ENCODE measurements at places on chromosomes 5 and 9.

DNA sequence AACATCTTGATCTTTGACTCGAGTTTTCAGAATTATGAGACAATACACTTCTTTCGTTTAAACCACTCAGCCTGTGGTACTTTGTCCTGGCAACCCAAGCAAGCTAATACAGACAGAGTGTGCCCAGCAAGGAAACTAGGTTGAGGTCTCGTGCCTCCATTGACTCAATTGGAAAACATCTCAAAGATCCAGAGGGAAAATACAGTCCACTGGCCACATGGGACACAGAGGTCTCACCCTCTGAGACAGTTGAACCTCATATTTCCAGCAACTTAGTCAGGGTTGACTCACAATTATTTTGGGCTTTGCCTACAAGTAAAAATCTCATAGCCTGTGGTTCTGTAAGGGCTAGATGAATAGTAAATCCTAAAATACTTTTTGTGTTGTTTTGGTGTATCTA, 631.5 kb downstream of the MTRR start:
- DNase-seq: no peak

GRCh38 chr9:38227656-38228055, 158.6 kb upstream of the SHB start:
- DNase-seq: no peak

DNA sequence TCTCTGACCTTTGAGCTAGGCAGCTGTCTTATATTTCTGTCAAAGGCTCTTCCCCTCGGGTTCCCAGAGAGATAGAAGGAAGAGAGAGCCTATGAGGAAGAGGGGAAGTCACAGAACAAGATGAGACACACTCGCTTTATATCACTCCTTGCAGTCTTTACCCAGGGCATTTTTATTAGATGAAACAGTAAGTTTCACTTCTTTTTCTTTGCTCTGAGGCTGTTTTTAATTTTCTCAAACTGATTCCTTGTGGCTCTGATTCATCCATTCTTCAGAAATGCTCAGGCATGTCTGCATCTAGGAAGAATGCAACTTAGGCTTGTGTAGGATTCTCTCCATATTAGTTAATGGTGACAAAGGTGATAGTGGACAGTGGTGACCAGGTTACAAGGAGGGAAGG, 132.9 kb upstream of the CHD1 start:
- no peak for DNase-seq

- no peak for DNase-seq
Measured at GRCh38 chr5:150670948-150671310, 9.9 kb downstream of the MYOZ3 start.

DNA sequence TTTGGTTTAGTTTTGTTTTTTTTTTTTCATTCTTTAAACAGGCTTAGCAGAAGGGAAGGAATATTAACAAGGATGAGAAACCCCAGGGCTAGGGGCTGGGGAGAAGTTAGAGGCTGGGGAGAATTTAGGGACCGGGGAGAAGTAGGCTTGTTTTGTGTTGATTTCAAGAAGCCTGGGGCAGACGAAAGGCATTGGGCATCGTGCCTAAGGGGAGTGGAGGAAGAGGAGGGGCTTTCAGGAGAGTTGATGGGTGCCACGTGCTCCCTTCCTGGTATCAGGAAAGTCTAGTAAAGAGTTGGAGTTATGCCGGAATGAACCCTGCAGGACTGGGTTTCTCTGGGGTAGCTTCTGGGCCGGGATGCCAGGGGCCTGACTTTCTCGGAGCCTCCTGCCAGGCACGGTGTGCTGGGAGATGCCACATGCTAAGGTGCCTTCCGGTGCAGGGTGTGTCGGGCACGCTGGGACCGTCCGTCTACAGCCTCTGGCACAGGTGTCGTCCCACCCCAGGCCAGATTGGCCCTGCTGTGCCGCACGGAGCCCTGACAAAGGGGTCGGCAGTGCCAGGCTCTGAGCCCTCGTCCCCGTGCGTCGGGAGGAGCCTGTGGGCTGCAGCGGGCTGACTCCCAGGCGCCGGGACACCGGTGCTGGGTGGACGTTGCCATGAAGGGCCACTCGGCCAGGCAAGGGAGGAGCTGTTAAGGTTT, 159.9 kb downstream of the OLFM1 start:
- DNase-seq: no peak

GRCh38 chr5:180804129-180804618, 1.6 kb upstream of the MGAT1 start:
- no peak for DNase-seq

GRCh38 chr9:119284118-119284517, 85.1 kb downstream of the BRINP1 start:
- DNase-seq: no peak

- no peak for DNase-seq
Measured at GRCh38 chr9:129549139-129549538, 71.8 kb downstream of the C9orf50 start.

Measured in NCI-H1436 treated with DMSO at 0.1 percent for 48 hours (cell line).